ENCODE measurements at places on chromosomes 12 and 14.
A peak's percentile ranks its signal among the peaks of the same experiment; 100 is the strongest.

DNA sequence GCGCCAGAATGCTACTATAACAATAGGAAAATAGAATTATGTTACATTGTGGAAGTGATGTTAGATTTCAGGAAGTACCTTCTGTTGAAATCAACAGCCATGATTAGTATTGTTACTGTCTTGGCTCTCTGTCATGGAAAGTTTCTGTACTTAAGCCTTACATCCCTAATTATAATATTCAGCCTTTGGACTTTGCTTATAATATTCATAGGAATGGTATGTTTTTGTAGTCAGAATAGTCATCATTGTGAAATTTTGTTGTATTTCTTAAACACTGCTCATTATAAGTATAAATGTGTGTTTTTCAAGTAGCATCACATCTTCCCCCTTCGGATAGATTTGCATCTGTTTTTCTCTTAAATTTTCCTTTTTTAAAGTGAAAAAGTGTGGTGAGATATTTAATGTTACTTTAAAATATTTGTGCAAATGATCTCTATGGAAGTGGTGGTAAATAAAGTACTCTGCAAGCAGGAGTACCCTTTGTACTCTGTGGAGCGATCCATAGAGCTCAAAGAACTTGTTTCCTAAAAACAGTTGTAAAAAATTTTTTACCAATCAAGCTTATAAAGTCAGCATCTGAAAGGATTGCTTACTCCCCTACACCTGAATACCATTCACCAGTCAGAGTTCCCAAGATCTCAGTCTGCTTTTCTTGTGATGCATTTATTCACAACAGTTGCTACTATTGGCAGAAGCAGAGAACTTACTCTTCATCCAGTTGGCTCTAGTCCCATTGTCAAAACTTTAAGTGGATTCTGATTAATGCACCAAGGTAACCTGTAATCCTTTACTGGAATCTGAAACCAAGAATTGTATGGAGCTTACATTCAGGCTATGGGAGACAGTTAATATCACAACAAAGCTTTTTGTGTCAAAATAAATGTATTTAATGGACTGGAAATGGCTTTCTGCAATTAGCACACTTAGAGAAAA lies 87.8 kb downstream of the RIC8B start:
- no peak for DNase-seq

- DNase-seq, result no peak
Measured at GRCh38 chr12:21825886-21826617, 51.5 kb upstream of the KCNJ8 start.

DNA sequence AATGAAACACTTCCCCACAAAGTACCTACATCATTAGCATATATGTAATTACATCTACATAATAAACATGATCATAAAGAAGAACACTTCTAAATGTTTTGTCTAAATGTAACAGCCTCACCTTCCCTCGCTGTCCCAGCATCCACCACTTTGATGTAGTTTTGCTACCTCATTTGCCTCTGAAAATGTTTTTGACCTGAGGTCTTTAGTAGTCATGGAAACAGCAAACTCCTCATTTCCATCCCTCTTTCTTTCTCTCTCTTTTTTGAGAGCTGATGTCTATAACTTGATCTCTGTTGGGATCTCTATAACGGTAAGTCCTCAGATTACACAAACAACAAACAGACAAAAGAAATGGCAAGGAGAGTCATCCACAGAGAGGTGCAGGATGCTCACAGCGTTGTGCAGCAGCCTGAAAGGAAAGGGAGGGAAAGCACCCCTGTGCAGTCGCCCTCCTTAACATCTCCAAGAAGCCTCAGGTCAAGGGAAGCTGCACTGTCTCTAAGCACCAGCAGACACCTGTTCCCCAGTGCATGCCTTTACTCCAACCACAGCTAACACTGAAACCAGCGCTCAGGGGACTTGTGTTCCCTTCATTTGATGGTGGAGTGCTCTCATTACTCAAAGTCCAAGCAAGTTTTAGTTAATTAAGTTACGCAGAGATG lies 268.7 kb downstream of the TMEM132D start:
- peak; percentile 5 for DNase-seq

GRCh38 chr14:83207550-83207949 lies 1673.9 kb upstream of the SEL1L start:
- no peak for DNase-seq

- DNase-seq, result no peak
Measured at GRCh38 chr14:21454843-21455544, 929 bp downstream of the CHD8 start.

DNA sequence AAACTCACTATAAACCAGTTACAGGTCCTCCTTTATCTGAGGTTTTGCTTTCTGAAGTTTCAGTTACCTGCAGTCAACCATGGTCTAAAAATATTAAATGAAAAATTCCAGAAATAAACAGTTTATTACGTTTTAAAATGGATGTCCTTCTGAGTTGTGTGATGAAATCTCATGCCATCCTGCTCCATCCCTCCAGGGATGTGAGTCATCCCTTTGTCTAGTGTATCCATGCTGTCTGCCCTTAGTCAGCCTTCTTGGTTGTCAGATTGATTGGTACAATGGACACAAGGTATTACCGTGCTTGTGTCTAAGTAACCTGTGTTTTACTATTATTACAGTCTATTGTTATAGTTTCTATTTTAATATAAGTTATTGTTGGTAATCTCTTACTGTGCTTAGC lies 328.3 kb downstream of the APAF1 start:
- DNase-seq, result no peak

DNA sequence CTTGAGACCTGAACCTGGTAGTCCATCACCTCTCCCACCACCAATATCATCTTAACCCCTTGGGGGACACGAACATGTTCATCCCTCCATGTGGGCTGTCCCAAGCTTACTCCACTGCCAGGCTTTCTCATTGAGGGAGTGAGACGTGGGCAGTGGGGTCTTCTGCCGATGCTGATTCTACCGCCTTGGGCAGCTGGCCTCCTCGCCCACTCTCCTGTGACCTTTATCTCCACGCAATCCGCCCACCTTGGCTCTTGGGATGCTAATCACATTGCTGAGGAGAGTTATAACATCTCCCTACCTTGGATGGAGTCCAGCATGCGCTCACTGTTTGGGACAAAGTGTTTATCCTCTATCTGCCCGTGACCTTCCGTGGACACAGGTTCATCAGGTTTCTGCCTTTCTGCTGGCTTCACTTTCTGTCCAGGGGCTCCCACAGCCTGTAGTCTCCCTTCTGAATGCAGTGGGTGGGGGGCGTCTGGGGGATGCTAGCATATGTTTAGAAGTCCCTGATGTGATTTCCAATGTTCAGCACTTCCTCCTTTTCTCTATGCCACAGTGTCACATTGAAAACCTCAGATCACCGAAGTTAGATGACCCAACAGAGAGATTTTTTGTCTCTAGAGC lies 53.2 kb upstream of the ESRRB start:
- DNase-seq, result no peak

DNA sequence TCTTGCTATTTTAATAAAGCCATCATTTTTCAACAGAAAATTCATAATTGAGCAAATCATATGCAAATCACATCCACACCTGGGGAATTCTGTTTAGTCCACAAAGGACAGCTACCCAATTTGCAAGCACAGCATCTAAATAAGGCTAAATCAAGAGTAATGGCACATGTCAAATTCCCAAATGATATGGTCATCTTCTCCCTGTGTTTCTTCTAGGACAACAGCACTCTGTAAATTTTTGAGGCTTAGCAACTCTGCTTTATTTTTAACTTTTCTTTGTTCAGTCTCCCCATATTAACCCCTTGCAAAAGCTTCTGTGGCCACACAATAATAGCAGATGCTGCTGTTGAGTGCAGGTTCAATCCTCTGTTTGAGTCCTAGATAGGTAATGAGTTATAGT lies 155.6 kb upstream of the DAAM1 start:
- DNase-seq, result no peak

- no peak for DNase-seq
Measured at GRCh38 chr12:128336204-128337070, 69.5 kb downstream of the TMEM132C start.

GRCh38 chr12:123941624-123942237 lies 30.9 kb downstream of the CCDC92 start:
- DNase-seq, result no peak

DNA sequence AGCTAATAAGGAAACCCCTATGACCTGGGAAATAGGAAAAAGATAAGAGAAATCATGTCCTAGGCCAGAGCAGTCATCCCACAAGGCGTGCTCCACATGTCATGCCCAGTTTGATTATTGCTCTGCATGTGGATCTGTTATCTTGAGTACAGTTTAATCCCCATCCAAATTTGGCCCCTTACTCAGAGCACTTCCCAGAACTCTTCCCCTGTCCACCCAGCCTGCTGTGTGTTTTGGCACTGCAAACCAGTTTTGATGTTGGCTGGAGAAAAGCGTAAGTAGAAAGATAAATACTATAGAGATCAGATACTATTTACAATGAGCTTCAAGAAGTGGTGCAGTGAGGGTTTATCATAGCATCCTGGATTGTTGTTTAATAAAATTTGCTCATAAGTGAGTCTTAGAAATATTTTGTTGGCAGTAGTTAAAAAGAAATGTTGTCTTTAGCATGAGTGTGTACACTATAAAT lies 83.8 kb downstream of the PTPRB start:
- no peak for DNase-seq

GRCh38 chr14:86221755-86222154 lies 691.8 kb downstream of the FLRT2 start:
- no peak for DNase-seq

- no peak for DNase-seq
Measured at GRCh38 chr12:1470051-1470450, 124.3 kb downstream of the FBXL14 start.

DNA sequence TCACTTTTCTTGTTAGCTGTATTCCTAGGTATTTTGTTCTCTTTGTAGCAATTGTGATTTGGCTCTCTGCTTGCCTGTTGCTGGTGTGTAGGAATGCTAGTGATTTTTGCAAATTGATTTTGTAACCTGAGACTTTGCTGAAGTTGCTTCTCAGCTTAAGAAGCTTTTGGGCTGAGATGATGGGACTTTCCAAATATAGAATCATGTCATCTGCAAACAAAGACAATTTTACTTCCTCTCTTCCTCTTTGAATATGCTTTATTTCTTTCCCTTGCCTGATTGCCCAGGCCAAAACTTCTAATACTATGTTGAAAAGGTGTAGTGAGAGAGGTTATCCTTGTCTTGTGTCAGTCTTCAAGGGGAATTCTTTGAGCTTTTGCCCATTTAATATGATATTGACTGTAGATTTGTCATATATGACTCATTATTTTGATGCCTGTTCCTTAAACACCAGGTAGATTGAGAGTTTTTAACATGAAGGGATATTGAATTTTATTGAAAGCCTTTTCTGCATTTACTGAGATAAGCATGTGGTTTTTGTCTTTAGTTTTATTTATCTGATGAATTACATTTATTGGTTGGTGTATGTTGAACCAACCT lies 26.7 kb downstream of the CLECL1 start:
- no peak for DNase-seq

DNA sequence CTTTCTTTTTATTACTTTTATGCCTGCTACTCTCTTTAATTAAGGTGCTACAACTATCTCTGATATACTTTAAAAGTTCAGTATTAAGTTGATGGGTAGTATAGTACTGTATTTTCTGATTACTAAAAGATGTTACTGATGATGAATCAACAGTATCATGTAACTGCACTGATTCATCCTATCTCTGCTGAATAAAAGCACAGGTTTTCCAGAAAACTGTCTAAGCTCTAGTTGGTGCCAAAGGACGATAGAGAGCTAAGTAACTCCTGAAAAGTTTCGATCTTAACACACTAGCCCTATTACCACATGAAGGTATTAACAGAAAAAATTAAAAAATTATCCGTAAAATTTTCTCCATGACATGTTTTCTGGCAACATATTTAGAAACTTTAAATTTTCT lies 2.1 kb downstream of the SCAF11 start:
- DNase-seq, result no peak

- DNase-seq, result no peak
Measured at GRCh38 chr12:50620109-50620977, 115.6 kb downstream of the DIP2B start.

Data from iPS DF 19.7 (cell line).